Stimulated activated CD8-positive, alpha-beta memory T cell treated with anti-CD3 and anti-CD28 coated beads, Interleukin-7, amount 100 ng/mL, for 48 hours (primary cell): ENCODE measurements at places on chromosomes 7 and 10.

DNA sequence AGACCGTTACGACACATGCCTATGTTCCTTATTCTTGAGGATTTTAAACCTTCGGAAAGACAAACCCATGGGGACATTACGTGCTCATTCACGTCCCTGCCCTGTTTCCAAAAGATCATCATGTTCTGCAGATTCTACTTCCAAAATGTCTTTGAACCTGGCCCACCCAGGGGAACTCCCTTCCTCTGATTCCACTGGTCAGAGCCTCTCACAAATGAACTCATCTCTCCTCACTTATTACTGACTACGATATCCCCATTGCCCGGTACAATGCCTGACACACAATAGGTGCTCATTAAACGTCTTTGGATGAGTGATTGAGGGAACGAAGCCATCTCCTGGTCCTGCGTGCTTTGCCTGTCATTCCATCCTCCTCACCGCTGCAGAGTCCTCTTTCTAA lies 168.3 kb upstream of the RNF32 start:
- DNase-seq = no peak

- no peak for DNase-seq
Measured at GRCh38 chr10:121362026-121362425, 236.2 kb downstream of the FGFR2 start.

GRCh38 chr10:28012990-28013515 lies 14.2 kb upstream of the ODAD2 start:
- DNase-seq = no peak

- DNase-seq = no peak
Measured at GRCh38 chr10:68831961-68832455, 4.7 kb downstream of the STOX1 start.

GRCh38 chr7:38682606-38683005 lies 51.4 kb upstream of the AMPH start:
- no peak for DNase-seq

DNA sequence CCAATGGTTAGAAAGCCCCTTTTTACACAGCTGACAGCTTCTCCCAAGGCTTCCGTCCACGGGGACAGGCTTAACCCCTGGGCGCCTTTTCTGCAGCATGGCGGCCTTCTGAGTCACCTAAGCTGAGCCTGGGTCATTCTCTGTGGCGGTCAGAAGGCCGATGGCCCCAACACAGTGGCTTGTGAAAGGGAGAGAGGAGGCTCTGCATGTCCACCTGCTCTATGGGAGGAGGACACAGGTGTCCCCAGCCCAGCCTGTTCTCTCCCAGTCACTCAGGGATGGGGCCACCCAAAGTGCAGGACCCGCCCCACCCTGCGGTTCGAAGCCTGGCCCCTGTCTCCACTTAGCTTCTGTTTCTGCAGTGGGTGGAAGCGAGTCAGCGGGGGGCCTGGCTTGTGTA lies 20.4 kb upstream of the TTYH3 start:
- no peak for DNase-seq

GRCh38 chr7:81691199-81691821 lies 78.5 kb downstream of the HGF start:
- no peak for DNase-seq

DNA sequence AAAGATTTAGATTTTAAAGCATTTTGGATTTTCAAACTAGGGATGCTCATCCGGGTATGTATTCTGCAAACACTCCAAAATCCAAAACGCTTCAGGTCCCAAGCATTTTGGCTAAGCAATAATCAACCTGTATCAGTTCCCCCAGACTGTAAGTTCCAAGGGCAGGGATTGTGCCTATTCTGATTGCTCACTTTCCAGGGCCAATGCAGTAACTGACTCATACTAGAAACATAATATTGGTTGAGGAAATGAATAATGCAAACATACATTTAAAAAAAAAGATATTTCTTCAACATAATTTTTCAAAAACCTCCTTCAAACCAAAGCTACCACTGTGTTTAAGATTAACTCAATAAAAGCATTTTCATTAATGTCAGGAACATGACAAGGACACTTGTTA lies 69.5 kb downstream of the HIBADH start:
- no peak for DNase-seq

- DNase-seq = no peak
Measured at GRCh38 chr7:156764016-156764669, 123.6 kb downstream of the RNF32 start.

GRCh38 chr7:13845601-13846000 lies 143.9 kb downstream of the ETV1 start:
- DNase-seq = no peak

GRCh38 chr10:12196531-12197211 lies 683 bp downstream of the CDC123 start:
- DNase-seq = no peak

DNA sequence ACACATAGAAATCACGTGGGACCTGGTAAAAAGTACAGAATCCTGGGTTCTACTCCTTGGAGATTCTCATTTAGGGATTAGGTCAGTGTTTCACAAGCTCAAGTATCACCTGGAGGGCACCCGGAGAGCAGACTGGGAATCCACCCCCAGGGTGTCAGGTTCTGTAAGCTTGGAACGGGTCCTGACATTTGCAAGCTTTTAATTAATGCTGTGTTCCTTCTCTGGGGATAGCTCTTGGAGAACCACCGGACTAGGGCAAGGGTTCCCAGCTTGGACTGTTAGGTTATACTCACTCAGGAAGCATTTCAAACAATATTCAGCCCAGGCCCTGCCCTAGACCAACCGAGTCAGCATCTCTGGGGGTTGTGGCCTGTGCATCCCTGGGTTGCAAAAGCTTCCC lies 23.0 kb downstream of the TCF7L2 start:
- DNase-seq = no peak

GRCh38 chr7:55770778-55771177 lies 91.8 kb downstream of the SEPTIN14 start:
- DNase-seq = no peak

DNA sequence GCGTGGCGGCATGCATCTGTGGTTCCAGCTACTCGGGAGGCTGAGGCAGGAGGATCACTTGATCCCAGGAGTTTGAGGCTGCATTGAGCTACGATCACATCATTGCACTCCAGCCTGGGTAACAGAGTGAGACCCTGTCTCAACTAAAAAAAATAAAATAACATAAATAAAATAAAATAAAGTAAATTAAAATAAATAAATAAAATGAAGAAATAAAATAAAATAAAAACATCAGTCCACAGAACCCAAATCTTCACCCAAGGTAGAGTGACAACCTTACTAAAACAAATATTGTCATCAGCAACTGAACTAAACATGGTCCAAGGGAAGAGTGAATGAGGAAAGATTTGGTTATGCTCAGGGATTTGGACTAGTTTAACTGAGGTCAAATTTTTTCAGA lies 24.8 kb upstream of the OCM2 start:
- DNase-seq = no peak

GRCh38 chr7:17408245-17408903 lies 109.9 kb downstream of the AHR start:
- DNase-seq = no peak

DNA sequence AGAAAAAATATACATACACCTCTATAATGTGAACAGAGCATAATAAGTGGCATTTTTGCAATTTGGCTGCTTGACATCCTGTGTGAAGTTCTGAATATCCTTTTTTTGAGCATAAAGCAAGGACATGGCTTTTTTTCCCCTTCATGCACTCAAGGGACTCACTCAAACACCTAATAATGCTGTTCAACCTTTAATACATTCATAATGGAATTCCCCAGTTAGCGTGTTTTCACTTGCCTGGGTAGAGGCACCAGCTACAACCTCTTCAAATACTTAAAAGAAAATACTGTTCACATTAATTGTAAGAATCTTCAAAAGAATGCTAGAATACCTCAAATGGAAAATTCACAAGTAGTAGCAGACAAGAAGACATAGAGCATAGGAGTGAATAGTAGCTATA lies 316.8 kb downstream of the PCDH15 start:
- no peak for DNase-seq

DNA sequence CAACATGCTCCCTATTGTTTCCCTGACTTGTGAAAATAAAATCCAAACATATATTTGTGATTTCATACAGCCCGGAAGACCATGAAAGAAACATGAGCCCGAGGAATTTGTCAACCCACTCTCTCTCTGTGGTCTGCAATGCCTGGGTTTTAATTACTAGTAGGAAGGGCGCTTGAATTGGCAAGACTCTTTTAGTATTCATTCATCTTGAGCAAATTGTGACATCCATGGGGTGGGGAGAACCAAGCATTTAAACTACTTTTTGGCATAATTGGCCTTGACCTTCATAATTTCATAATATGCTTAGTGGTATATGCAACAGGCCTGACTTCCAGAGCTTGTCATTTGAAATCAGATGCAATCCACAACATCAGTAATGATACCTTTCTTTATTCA lies 142.4 kb upstream of the BMPER start:
- no peak for DNase-seq

- DNase-seq = no peak
Measured at GRCh38 chr10:18650404-18650997, 886 bp downstream of the NSUN6 start.

DNA sequence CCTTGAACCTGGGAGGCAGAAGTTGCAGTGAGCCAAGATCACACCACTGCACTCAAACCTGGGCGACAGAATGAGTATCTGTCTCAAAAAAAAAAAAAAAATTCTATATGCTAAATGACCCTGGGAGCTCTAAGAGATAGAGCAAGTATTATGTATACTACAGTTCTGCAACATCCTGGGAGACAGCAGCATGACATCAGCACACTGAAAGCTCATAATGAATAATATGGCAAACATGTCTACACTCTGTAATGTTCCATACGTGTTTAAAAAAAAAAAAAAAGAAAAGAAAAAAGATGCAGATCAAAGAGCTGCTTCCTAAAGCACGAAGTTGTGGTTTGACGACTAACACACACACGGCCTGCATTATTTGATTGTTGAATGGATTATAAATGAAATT lies 72.5 kb downstream of the CUL2 start:
- no peak for DNase-seq

DNA sequence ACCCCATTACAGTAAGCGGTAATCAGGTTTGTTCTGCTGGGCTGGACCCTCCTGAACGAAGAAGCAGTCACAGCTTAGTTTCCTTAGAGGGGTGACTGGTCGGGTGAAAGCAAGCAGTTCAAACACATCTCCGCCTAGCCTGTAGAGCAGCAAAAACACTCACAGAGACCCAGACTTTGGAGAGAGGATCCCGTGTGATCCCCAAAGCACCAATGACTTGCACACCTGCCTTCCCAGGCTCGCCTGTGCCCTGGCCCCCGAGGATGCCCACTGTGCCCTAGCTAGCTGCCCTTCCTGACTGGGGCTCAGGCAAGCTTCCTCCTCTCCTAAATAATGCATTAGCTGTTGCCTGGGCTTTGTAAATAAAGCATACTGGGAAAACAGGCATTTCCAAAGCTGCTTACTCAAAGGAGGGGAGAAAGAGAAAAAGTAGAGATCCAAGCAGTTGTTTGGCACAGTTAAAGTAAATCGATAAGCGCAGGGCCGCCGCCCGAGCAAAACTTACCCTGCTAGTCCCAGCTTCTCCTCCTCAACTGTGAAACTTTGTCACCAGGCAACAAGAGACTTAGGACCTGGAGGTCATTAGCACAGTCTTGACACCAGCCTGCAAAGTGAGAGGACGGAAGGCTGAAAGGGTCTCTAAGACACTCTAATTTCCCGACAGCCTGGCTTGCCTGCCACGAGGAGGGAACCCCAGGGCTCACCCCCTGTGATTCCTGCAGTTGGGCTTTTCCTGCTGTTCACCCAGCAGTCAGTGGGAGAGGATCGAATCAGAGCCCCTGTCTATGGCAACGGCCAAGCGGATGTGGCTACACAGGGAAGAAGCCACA lies 4.8 kb downstream of the LRRC18 start:
- no peak for DNase-seq

- DNase-seq = no peak
Measured at GRCh38 chr10:68496072-68496471, 24.3 kb upstream of the DNA2 start.

GRCh38 chr7:134854816-134855215 lies 75.4 kb downstream of the CALD1 start:
- DNase-seq = no peak

- DNase-seq = no peak
Measured at GRCh38 chr10:20911626-20912025, 14.5 kb upstream of the NEBL start.

DNA sequence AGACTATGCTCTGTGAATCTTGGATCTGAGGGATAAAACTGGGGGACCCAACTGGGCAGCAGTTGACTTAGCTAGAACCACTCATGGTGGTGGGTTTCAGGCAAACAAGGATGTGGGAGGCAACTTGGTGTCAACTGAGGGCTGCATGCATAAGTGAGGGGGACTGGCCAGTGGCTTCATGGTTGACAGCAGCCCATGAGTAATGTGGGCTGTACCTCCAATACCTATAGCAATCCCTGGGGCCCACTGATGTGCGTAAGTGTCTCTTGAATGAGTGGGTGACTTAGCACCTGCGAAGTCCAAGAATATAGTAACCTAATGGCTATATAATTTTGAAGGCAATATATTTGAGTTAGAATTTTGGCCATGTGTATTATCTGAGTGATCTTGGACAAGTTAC lies 13.7 kb upstream of the MAP3K8 start:
- DNase-seq = no peak

GRCh38 chr7:91517201-91517785 lies 253.1 kb downstream of the FZD1 start:
- DNase-seq = no peak

DNA sequence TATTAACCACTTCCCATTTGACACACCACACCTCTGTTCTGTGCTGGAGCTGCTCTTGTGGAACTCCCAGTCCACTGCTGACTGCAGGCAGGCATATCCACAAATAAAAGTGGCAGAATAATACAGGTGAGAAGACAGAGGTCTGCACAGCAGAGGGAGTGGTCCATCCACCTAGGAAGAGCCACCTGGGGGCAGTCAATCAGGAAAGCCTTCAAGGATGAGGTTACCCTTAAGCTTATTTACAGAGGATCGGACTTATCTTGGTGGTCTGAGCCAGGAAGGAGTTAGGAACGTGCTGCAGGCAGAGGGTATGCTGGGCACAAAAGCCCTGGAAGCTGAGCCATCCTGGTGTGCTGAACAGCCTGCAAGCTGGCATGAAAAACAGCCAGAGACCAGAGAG lies 78.7 kb downstream of the FRMPD2 start:
- DNase-seq = no peak

DNA sequence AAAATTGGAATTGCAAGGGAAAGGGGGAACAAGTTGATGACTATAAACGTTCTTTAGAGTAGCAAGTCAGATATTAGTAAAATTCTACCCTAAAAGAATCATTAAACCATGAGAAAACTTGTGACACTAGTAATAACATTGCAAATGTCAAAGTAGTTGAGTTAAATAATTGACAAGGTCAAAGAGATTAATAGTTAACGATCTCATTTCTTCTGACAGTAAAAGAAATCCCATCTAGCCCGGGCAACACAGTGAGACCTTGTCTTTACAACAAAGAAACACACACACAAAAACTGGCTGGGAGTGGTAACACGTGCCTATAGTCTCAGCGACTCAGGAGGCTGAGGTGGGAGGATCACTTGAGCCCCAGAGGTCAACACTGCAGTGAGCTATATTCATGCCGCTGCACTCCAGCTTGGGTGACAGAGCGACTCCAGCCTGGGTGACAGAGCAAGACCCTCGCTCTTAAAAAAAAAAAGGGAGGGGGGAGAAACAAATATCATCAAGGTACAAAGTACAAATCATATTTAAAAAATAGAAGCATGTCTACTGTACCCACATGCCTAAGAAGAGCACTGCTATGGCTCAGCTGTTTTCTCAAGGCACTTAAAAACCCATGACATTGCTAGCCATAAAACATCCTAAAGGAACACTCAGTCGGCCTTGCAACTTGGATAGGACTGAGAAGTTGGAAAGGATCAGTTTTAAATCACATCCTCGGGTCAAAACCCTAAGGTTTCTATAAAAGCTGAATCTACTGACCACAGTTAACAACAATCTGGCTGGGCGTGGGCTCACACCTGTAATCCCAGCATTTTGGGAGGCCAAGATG lies 401.1 kb downstream of the PARD3 start:
- DNase-seq = no peak

GRCh38 chr7:149559711-149560110 lies 62.1 kb upstream of the ZNF746 start:
- no peak for DNase-seq
